Cerebellar nuclear complex (tissue), 1 donor: ENCODE measurements at places on chromosomes 1 and 21.

GRCh38 chr1:235038701-235039100 is 89.9 kb downstream of the TOMM20 start:
- no peak for DNase-seq

DNA sequence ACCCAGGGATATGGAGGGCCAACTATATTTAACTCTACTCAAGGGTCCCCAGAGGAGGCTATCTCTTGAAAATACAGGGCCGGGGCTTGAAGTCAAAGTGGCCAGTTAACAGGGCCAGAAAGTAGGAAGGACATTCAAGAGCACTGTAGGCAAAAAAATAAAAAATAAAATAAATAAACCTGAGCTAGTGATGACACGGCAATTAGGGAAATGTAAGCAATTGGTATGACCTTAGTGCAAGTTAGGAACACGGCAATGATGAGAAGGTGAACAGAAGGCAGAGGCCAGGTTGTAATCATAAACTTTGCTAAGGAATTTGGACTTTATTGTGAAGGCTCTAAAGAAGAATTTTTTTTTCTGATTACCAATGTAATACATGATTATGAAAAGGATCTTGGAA is 3.4 kb upstream of the B3GALNT2 start:
- no peak for DNase-seq

DNA sequence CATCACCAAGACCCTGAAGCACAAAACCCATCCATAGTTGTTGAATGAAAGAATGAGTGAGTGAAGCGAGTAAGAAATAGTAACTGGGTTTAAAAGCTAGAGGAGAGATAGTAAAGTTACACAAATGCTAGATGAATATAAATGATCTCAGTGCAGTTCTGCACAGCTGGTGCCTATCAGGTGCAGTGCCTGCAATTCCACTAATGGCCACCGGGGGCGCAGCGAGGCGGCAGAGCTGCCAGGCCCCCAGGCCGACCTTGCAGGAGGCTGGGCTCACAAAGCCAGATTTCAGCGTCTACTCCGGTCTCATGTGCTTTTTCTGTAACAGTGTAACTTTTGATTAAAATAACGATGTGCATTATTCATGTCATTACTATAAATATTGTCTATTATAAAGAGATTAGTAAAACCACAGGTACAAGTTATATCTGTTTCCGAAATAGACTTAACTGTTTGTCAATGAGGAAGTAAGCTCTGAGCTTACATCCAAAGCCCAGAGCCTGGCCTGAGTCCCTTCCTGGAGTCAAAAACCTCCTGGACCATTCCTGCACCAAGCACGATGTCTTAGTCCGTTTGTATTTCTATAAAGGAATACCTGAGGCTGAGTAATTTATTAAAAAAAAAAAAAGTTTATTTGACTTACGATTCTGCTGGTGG is 477.6 kb downstream of the NPHP4 start:
- no peak for DNase-seq

DNA sequence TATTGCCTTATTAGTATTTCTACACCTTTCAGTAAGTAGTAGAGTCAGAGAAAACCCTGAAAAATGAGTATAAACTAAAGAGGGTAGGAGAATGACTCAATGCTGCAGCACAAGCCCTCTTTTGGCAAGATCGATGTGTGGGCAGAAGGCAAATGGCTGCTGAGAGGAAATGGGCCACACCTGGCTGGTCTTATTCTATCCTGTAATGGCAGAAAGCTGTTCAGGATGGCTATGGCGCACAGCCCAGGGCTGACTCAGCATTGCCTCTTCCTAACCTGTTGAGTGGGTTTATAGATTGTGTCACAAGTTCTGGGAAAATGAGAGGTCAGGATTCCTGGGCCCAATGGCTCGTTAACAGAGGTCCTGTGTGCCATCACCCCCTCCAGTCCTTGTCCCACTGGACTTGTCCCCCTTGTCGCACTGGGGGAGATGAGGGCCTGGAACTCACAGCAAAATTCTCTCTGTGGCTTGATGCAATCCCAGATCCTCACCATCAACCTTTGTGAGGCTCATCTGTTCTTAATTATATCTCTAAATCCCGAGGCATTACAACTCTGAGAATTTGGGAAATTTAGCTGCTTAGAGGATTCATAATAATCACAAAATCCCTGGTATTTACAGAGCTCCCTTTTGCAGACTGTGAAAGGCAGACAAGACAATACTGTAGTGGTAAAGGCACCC is 13.2 kb downstream of the HMGB4 start:
- no peak for DNase-seq

DNA sequence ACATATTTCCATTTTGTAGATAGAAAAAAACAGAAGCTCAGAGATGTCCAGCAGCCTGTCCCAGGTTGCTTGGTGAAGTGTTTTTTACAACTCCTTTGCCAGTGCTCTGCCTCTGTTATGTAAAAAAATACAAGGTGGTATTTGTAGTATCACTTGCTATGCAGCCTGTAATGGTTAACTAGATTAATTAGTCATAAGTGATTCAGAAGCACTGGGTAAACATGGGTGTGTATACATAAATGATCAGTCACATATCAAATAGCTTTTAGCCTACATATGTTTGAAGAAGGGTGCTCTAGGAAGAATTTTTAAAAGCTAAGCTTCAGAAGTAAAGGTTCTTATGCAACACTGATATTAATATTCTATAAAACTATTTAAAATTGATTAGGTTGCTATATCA is 70.0 kb upstream of the MAGI3 start:
- DNase-seq, result no peak

DNA sequence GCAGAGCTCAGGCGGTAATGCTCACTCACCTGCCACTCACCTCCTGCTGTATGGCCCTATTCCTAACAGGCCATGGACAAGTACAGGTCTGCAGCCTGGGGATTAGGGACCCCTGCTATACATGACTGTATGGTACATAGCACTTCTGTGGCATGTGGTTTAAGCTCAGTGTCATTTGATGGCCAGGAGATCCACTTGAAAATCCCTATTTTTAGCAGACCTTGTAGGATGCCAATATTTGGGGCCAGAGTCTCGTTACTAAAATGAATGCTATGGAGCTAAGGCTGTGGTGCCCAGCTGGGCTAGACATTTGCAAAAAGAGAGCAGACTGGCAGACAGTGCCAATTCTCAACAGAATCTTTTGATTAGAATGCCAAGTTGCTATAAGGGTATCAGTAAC is 1.7 kb upstream of the ANGPTL7 start:
- DNase-seq, result peak; percentile 26
